Activated CD4-positive, alpha-beta memory T cell treated with anti-CD3 and anti-CD28 coated beads, Interleukin-2, amount 10 ng/mL, durations not matched to agents 7 days and 5 days (primary cell): ENCODE measurements at places on chromosomes 4 and X. TPM values are rescaled to one million over a fixed set of nuclear protein-coding genes. Genes with fewer than 3 reads are reported as not detected.

Gene CHRDL1
- total RNA-seq, result not detected

Gene ESX1
- not detected for total RNA-seq

Gene DCAF4L1
- 0.15 TPM for total RNA-seq

Gene TRIML2
- not detected for total RNA-seq

Gene CYLC1
- not detected for total RNA-seq

Gene CT45A2
- not detected for total RNA-seq

Gene SPRY1
- total RNA-seq, result 18.5 TPM

Gene ARAP2
- total RNA-seq, result 76.4 TPM

Gene STPG2
- not detected for total RNA-seq

DNA sequence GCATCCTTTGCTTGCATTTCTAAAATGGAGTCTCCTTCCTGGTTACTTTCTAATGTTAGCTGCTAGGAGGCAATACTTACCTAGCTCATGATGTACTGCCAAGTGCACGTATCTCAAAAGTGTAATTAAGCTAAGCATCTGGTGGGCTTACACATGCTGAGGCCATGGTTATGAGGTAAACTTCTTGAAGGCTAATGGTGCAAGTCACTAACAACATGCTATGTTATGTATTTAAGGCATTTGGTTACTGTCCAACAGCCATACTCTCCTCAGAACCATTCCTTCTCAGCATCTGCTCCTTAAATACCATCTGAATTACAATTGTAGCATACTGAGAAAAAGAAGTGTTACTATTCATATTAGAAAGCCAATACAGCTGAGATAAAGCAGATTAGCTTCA lies 318.6 kb upstream of the BMP3 start:
- H3K27me3 ChIP-seq, result no peaks in the 10 kb centered on the region
- no peaks in the 10 kb centered on the region for H3K4me1 ChIP-seq
- no peaks in the 10 kb centered on the region for H3K36me3 ChIP-seq
- no peak overlapping the region for H3K4me3 ChIP-seq

GRCh38 chr4:157270108-157270507 lies 49.6 kb downstream of the GRIA2 start:
- H3K27ac ChIP-seq, result no peak overlapping the region
- no peak for DNase-seq
- no peaks in the 10 kb centered on the region for H3K4me1 ChIP-seq
- H3K36me3 ChIP-seq, result no peaks in the 10 kb centered on the region

DNA sequence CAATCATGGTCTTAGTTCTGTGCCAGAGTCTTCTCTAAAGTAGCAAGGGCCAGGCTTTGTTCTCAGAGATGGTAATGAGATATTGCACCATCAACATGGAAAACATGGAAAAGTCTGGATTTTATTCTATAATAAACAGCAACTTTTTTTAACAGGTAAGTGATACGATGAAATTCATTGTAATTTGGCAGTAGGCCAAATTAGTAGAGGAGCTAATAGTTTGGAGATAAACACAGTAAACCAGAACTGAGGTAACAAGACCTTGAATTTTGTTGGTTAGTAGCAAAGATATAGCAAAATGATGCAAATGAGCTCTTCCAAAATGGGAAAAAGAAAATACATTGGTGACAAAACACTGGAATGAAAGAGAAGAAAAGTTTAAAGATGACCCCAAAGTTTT lies 126.6 kb downstream of the TET2 start:
- H3K27me3 ChIP-seq, result no peaks in the 10 kb centered on the region
- H3K4me1 ChIP-seq, result peaks cover 25% of the 10 kb centered on the region
- H3K27ac ChIP-seq, result no peak overlapping the region
- peaks cover 78% of the 10 kb centered on the region for H3K36me3 ChIP-seq
- H3K4me3 ChIP-seq, result no peak overlapping the region
- no peak for DNase-seq

DNA sequence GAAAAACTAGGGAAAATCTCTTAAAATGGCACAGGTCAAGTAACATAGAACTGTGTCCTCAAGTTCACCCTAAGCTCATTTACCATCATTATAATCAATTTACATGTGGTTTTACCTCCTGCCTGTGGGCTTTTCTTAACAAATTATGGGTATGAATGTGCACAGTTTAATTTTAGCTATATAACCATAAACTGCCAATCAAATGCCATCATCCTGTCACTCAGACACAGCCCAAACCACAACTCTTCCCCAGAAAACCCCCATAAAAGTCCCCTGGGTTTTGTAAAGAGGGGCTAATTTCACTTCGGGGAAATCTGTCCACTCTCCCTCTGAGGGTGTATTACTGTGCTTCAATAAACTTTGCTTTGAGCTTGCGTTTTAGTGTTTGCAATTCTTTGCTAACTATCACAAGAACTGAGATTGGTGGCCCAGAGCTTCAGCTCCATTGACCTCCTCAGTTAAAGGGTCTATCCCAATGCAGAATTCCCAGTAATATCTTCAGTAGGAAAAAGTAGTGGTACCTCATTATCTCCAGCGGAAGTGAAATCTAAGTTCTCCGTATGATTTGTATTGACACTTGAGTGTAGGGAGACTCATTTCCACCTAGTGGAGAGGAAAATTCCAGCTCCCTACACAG lies 394.6 kb downstream of the SPOCK3 start:
- no peak overlapping the region for H3K4me3 ChIP-seq
- no peak for DNase-seq
- no peak overlapping the region for H3K27ac ChIP-seq

GRCh38 chr4:86279293-86279960 lies 80.4 kb downstream of the MAPK10 start:
- H3K27me3 ChIP-seq, result no peaks in the 10 kb centered on the region
- no peak overlapping the region for H3K4me3 ChIP-seq
- DNase-seq, result no peak

- H3K4me1 ChIP-seq, result no peaks in the 10 kb centered on the region
- no peak for DNase-seq
- H3K27ac ChIP-seq, result no peak overlapping the region
- no peaks in the 10 kb centered on the region for H3K36me3 ChIP-seq
Measured at GRCh38 chr4:129143359-129143758, 47.4 kb downstream of the C4orf33 start.

DNA sequence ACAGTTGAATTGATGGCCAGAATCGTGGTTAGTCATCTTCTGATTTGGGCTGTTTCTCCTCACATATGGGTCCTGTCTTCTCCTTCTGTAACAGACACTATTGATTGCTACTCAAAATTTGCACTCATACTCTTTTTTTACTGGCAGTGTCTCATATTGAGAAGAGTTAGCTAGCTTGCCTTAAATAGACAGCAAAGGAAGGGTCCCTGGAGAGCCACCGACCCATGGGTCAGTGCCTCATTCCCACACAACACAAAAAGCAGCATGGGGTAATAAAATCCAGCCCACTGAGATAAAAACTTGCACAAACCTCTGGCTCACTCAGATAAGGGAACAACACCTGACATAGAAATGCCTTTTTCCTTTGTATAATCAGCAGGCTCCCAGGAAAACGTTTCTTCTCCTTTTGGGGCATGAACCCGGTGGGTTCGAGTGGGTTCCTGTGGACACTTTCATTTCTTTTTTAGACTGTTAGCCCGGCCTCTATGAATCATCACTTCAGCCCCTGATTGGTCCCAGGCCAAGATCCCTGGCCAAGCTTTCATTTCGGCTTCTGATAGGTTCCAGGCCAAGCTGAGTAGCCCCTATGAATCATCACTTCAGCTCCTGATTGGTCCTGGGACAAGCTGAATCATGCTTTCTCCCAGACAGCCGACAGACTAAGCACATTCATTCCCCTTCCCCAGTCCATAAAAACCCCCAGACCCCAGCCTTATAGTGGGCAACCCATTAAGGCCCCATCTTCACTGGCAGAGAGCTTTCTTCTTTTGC lies 408.1 kb downstream of the DCAF12L2 start:
- H3K4me1 ChIP-seq, result no peaks in the 10 kb centered on the region
- no peak for DNase-seq
- H3K27ac ChIP-seq, result no peak overlapping the region

DNA sequence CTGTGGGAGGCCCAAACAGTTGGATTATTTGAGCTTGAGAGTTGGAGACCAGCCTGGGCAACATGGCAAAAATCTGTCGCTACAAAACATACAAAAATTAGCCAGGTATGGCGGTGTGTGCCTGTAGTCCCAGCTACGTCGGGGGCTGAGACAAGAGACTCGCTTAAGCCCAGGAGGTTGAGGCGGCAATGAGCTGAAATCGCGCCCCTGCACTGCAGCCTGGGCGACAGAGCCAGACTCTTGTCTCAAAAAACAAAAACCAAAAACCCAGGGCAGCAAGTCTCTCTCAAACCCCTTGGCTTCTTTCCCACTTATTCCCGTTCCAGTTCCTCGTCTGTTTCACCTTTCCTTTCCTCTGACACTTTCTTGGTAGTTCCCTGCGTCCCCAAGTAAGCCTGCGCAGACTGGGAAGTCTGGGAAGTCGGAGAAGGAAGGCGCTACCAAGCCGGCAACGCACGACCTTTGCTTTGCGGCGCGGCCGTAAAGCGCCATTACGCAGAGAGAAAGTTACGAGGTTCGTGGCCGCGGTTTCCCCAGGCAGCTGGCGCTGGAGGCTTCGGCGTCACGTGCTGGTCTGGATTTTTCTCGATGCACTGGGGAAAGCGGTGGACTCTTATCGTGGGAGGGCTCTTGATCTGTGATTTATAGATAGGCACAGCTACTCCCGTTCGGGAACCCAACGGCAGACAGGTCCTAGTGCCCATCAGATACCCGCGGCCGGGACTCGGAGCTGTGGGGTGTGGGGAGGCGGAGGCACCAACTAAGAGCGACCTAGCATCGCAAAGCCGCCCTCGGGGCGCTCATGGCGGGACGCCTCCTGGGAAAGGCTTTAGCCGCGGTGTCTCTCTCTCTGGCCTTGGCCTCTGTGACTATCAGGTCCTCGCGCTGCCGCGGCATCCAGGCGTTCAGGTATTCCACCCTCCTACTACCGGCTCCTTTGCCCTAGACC lies at the start of gene NUDT9:
NUDT9 (plus strand) TSS at position 470 of the 949 bp plus-strand sequence; CDS start at position 803, 333 bp downstream.
- H3K27me3 ChIP-seq, result no peaks in the 10 kb centered on the region
- H3K36me3 ChIP-seq, result no peaks in the 10 kb centered on the region
- H3K27ac ChIP-seq, result peak within 1 kb of the TSS; percentile 93
- H3K4me3 ChIP-seq, result peak within 1 kb of the TSS; percentile 96
- peak; percentile 89 for DNase-seq
- H3K4me1 ChIP-seq, result peaks cover 30% of the 10 kb centered on the region

DNA sequence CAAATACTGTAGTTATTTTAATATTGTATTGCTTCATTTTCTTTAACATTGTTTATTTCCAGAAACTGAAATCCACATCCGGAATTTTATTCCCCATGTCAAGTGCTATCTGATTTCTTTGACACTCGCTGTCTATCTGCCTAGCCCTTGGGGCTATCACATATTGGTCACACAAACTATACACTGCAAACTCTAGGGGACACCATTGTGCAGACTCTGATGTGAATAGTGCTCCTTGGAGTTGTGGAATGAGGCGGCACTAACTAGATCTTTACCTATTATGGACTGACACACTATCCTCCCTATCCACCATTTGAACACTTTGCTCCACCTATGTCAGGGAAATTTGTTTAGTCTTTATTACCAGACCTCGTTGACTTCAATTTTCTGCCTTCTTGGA lies 534.5 kb downstream of the GLUD2 start:
- H3K4me3 ChIP-seq, result no peak overlapping the region
- H3K27ac ChIP-seq, result no peak overlapping the region
- H3K27me3 ChIP-seq, result no peaks in the 10 kb centered on the region

- H3K4me3 ChIP-seq, result peak overlapping the region; percentile 60
- no peaks in the 10 kb centered on the region for H3K27me3 ChIP-seq
- DNase-seq, result no peak
Measured at GRCh38 chr4:80462621-80463091, 127.1 kb downstream of the CFAP299 start.

DNA sequence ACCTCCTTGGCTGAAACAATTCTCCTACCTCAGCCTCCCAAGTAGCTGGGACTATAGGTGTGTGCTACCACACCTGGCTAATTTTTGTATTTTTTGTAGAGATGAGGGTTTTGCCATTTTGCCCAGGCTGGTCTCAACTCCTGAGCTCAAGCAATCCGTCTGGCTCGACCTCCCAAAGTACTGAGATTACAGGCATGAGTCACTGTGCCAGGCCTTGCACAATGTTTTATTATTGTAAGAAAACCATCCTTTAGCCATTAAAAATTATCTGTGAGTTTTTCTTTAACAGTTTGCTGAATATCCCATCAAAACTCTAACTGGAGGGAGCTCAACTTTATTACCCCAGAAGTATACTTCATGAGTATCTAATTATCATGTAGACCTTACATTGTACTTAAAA lies 900.3 kb downstream of the PCDH7 start:
- H3K27me3 ChIP-seq, result no peaks in the 10 kb centered on the region
- H3K4me3 ChIP-seq, result no peak overlapping the region
- H3K27ac ChIP-seq, result no peak overlapping the region
- DNase-seq, result no peak

GRCh38 chrX:48945517-48946348 lies 11.7 kb downstream of the OTUD5 start:
- peaks cover 57% of the 10 kb centered on the region for H3K4me1 ChIP-seq
- peak; percentile 59 for DNase-seq
- peak overlapping the region; percentile 68 for H3K27ac ChIP-seq
- H3K36me3 ChIP-seq, result peaks cover 29% of the 10 kb centered on the region
- H3K27me3 ChIP-seq, result no peaks in the 10 kb centered on the region

DNA sequence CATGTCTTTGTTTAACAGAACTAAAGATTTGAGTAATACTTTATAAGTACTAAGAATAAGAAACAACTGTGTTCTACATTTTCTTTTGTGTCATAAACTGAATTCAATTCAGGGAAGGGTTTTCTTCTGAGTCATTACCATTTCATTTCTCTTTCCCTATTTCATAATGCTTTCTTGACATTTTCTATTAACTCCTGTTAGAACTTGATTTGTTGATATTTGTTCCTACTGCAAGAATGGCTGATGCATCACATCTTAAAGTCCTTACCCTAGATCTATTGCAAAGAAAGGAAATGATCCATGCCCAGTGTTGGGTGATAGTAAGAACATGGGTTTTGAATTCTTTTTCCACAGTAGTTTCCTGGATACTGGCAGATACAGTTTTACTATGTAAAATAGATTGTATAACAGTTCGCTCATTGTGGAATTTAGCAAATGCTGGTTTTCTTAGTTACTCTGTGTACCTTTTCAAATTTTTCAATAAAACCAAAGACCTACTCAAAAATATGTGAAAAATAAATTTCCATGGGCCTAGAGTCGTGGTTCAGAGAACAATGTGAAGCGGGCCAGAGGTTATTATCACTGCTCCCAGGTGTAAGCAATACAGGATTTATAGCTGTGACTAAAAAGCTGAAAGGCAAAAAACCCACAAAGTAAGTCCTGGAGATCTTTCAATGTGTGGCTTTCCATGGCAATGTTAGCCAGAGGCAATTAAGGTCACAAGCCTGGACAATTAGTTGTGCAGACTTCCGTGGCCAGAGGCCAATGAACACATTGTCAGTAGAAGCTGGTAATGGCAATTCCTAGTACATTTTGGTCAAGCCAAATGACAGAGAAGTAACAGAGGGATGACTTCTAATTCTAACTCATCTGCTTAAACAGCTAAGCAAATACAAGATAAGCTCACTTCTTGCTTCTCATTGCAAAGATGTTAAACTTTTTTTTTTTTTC lies 127.3 kb upstream of the FAT4 start:
- no peak overlapping the region for H3K27ac ChIP-seq
- no peak for DNase-seq
- no peak overlapping the region for H3K4me3 ChIP-seq
- H3K27me3 ChIP-seq, result no peaks in the 10 kb centered on the region

GRCh38 chrX:107107459-107107858 lies 11.2 kb downstream of the RBM41 start:
- no peaks in the 10 kb centered on the region for H3K27me3 ChIP-seq
- DNase-seq, result no peak
- H3K27ac ChIP-seq, result no peak overlapping the region
- no peak overlapping the region for H3K4me3 ChIP-seq

GRCh38 chr4:185716577-185717376 lies 95.2 kb downstream of the SORBS2 start:
- no peak overlapping the region for H3K27ac ChIP-seq
- H3K4me3 ChIP-seq, result no peak overlapping the region
- no peak for DNase-seq
